ENCODE measurements at places on chromosomes 3 and 15. TPM values are rescaled to one million over a fixed set of nuclear protein-coding genes. Genes with fewer than 3 reads are reported as not detected.

GRCh38 chr15:66309828-66310227 is 16.5 kb downstream of the DIS3L start:
- no peak for DNase-seq

EFHB gene
- not detected for total RNA-seq

GRCh38 chr15:67101911-67102598 is 36.7 kb downstream of the SMAD3 start:
- no peak for DNase-seq

GRCh38 chr3:170491901-170492300 is 73.2 kb downstream of the CLDN11 start:
- DNase-seq: no peak

DNA sequence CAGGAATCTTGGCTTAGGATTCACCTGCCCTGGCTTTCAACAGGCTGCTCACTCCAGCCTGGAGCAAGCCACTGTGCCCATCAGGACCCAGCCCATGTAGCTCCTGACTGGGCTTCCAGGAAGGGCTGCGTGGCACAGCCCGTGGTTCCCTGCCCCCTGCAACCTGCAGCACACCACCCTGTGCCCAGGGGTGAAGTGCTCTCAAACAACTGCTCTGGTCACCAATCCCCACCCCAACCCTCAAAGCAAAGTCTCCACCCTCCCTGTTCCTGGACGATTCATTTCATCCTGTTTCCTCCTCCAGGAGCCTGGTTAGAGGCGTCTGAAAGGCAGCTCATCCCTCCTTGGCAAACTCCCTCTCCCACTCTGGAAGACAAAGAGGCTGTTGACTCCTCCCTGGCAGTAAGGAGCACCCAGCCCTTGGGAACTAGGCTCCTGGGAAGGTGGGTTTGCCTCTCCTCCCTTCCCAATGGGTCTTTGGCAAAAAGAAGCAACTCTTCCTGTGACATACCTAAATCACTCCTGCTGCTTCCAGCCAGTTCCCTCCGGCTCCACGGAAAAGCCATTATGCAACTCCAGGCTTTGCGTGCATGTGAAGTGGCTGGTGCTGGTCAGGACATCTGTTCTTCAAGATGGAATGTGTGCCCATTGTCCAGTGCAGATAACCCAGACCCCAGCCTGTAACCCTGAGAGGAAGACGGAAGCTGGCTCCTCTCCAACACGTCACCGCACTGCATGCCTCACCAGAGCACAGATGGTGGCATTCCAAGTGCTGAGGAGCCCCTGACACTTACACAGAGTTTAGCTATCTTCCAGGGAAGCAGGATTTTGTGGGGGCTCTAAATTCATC is 29.1 kb upstream of the VIPR1 start:
- peak; percentile 20 for DNase-seq

STRIT1 gene
- not detected for total RNA-seq

DNA sequence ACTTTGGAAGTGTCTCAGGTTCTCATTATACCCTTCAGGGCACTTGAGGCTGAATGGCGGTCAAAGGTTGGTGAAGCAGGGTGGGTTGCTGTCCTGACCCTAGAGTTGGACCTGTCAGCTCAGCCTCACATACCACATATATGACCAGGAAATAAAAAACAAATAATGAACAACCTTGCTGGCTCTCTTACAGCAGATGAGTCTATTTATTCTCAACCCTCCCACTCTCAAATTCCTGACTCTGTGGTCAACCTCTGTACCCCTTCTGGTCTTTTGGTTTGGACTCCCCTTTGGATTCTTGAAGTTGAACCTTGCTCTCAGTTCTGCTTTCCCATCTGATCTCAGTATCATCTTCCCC is 16.9 kb downstream of the PPP2R3A start:
- DNase-seq: no peak

GRCh38 chr15:31365655-31366127 is 39.1 kb downstream of the KLF13 start:
- no peak for DNase-seq

DNA sequence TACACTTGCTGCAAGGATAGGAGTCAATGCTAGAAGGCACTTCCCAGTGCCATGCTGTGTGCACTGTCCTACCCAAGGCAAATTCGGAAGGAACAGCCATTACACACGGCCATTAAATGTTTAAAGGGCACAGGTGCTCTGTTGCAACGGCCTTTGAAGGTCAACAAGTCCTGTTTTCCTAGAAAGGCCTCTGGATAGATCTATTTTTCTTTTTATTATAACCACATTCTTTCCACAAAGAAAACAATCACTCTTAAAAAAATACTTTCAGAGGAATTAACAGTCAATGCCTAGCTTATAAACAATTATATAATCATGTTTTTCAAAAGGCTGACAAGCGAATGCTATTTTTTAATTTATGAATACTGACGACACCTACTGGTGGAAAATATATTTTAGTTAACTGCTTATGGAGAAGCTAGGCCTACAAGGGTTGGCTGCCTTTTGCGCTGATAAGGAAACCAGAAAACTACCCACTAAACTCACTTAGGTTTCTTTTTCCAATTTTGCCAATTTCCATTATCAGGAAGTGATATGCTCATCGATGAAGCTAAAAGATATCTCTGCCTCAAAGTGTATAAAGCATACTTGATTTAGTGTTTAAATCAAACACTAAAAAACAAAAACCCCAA is 2.4 kb downstream of the ARHGEF3 start:
- DNase-seq: no peak

GRCh38 chr3:150745832-150746231 is 17.1 kb downstream of the SIAH2 start:
- DNase-seq: no peak

GRCh38 chr3:98262046-98262445 is 2.0 kb upstream of the OR5H6 start:
- no peak for DNase-seq

GRCh38 chr3:98733053-98733811 is 29.9 kb upstream of the ST3GAL6 start:
- DNase-seq: peak; percentile 33

- no peak for DNase-seq
These were observed 96.1 kb upstream of the ICE2 start for GRCh38 chr15:60574801-60575631.

TJP1 gene
- total RNA-seq: 56.9 TPM

DGKG gene
- total RNA-seq: 2.6 TPM

- no peak for DNase-seq
These were observed 49.7 kb upstream of the ACP3 start for GRCh38 chr3:132267391-132267993.

DNA sequence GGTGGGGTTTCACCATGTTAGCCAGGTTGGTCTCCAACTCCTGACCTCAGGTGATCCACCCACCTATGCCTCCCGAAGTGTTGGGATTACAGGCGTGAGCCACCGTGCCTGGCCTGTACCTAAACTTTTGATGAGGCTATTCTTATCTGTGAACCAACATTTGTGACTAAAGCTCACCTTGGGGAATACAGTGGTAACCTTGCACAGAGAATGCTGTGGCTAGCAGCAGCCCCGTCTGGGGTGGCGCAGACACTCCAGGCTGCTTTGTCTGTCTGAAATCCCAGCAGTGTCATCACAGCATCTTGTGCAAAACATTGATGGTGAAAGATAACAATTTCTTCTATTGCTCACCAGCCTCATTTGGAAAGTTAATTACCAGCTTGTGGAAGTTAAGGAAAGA is 58.9 kb downstream of the CMTM8 start:
- DNase-seq: no peak

DNA sequence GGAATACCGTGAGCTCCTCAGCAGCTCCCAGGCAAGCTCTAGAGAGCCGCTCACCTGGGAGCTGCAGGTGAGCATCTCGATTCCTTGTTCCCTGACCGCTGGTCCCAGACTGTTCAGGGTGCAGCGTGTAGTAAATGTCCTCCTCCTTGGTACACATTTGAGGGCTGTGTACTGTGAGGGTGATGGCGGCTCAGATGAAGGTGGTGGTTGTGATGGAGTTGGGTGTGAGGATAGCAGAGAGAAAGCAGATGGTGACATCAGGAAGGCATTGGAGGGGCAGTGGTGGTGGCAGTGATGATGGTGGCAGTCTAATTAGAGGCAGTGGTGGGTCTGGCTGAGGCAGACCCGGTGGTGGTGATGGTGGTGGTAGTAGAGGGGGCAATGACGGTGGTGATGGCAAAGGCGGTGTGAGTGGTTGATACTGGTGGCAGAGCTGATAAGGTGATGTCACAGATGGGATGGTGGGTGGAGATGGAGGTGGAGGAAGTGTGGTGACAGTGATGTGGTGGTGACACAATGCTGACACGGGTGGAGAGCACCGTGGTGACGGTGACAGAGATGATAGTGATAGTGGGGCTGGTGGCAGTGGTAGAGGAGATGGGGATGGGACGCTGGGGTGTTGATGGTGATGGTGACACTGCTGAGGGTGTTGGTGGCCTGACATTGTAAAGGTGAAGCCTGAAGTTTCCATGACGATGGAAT is at the start of gene DNAJB8:
Gene DNAJB8 (minus strand): TSS at position 51 of the 702 bp plus-strand sequence. CDS start 3,645 bp downstream, outside the sequence.
- no peak for DNase-seq

HTR3E gene
- not detected for total RNA-seq

GRCh38 chr3:150299201-150299600 is 108.9 kb upstream of the TSC22D2 start:
- no peak for DNase-seq

DNA sequence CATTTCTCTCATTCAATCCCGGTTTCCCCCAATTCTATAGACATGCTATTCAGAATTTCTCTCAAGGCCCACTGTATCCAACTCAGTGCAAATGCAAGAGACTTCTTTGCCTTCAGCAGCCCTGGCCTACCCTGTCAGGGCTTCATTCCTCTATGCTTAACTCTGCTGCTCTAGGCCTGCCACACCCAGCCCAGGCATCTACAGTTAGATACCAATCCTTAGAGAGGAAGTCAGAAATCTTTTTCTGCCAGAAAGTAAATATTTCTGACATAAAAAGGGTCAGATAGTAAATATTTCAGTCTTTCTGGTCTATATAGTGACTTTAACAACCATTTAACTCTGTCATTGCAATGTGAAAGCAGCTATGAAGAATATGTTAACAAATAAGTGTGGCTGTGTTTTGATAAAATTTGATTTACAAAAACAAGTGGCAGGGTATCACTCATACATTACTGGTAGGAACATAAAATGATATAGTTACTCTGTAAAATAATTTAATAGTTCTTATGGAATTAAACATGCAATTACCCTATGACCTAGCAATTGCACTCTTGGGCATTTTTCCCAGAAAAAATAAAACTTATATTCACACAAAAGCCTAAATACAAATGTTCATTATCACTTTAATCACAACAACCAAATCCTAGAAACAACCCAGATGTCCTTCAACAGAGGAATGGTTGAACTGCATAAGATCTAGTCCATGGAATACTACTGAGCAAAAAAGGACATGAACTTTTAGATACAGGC is 942.0 kb downstream of the SQOR start:
- peak; percentile 32 for DNase-seq

GDPGP1 gene
- 0.86 TPM for total RNA-seq

- no peak for DNase-seq
These were observed 14.5 kb downstream of the CDV3 start for GRCh38 chr3:133588035-133588434.

RARRES1 gene
- total RNA-seq: not detected
